ENCODE measurements at places on chromosomes 4 and X.

GRCh38 chr4:54539500-54540029 lies 118.2 kb upstream of the KIT start:
- DNase-seq, result peak; percentile 88

GRCh38 chr4:150425161-150425560 lies 156.8 kb upstream of the MAB21L2 start:
- DNase-seq, result no peak

- no peak for DNase-seq
These were observed 10.3 kb downstream of the SNX25 start for GRCh38 chr4:185219551-185220344.

- no peak for DNase-seq
These were observed 41.2 kb upstream of the ZC4H2 start for GRCh38 chrX:65017451-65017850.

DNA sequence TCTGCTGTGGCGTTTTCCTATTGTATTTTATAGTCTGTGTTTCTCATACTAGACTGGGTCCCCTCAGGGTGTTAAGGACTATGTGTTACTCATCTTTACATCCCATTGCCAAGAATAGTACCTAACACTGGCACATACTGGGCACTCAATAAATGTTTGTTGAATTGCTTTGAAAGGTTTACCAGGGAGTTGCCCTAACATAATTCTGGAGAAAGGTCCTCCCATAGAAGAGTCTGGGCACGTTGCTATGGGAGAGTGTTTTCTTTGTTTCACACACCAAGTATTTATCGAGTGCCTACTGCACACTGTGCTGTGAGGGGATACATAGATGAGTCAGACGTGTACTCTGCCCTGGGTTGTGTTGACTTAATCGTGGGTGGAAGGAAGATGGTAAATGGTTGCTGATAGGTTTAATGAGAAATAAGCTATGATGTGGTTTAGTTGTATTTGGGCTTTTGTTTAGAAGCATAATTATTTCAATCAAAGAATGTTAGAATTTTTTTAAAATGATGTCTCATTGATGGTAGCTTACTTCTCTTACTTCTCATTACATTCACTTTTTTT lies 42.9 kb downstream of the AFF1 start:
- DNase-seq, result peak; percentile 17

- no peak for DNase-seq
These were observed 101.9 kb downstream of the FAM53A start for GRCh38 chr4:1582227-1582626.

GRCh38 chrX:37349221-37350033 lies at the start of gene PRRG1:
PRRG1 (plus strand) TSS chrX:37349364; CDS start chrX:37406250, 56,886 bp downstream.
- DNase-seq, result peak; percentile 18

Data from NCI-H146 (cell line).